LHCN-M2 (cell line): ENCODE measurements at places on chromosomes 5 and 9.

GRCh38 chr9:130912932-130913598 lies 16.5 kb upstream of the QRFP start:
- peak; percentile 58 for DNase-seq

- DNase-seq: peak; percentile 91
Measured at GRCh38 chr5:53360811-53361210, 119.6 kb upstream of the FST start.

DNA sequence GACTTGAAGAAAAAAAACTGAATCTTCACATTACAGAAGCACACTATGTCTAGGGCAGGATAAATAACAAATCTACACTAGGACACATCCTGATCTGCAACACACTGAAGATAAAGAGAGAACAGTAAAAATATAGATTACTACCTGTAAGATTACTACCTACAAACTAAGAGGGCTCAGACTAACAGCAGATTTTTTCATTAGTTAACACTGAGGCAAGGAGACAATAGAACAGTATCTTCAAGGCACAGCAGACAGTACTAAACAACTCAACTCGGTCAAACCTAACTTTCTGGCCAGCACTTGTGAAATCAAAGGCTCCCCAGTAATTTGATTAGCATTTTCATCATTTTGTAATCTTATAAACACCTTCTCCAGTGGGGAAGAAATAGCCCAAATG lies 46.5 kb downstream of the TEX10 start:
- DNase-seq: no peak

GRCh38 chr9:21994556-21995005 lies at the start of gene CDKN2B-AS1:
TSS of gene CDKN2B-AS1 (plus strand) at chr9:21994791.
- DNase-seq: peak; percentile 83

GRCh38 chr9:94999832-95000231 lies 273.3 kb downstream of the AOPEP start:
- DNase-seq: no peak

GRCh38 chr9:78321505-78321904 lies 24.6 kb downstream of the PSAT1 start:
- no peak for DNase-seq

DNA sequence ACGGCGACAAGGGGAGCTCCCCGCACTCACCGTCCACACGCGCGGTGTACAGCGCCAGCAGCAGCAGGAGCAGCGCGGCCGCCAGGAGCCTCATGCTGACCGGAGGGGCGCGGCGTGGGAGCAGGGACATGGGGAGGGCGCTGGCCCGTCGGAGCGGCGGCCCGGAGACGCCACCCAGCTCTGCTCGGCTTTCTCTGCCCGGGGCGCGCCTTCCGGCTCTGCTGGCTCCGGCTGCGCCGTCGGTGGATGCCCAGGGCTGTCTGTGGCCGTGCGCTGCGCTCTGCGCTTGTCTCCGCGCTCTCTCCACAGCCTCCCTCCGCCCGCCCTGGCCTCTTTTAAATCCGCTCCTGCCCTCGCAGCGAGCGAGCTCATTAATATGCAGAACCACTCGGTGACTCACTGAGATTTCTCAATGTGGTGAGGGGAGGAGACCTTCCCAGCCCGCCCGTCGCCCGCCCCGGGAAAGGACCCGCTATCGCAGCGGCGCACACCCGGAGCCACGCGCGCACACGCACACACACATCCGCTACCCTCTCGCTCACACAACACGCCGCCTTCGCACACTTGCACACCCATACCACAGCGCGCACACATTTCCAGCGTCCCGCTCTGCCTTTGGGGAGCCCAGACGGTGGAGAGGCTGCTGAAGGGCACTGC lies at the start of gene CXCL14:
Gene CXCL14 (minus strand): TSS at position 307 of the 657 bp plus-strand sequence. CDS start 213 bp downstream, at position 94.
- peak; percentile 29 for DNase-seq

GRCh38 chr5:113153512-113154097 lies 177.0 kb downstream of the DCP2 start:
- no peak for DNase-seq

DNA sequence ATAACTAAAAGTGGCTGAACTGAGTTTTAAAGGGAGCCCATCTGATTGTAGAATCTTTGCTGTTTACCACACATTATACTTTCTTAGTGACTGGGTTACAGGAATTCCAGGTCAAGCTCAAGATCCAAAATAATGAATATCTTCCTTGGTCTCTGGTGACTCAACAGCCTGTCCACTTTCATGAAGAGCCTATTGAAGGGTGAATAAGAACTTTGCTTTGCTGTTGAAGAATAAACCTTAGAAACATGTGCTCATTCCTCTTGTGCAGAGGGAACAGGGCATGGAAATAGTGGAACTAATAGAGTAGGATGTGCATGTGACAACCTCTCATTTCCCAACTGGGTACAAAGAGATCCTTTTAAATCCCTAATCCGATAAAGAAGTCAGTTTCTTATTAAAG lies 21.4 kb downstream of the ALDH1A1 start:
- DNase-seq: peak; percentile 23

- no peak for DNase-seq
Measured at GRCh38 chr5:180193749-180194375, 15.1 kb downstream of the RASGEF1C start.

GRCh38 chr5:142981475-142981874 lies 211.3 kb downstream of the ARHGAP26 start:
- DNase-seq: no peak

- DNase-seq: no peak
Measured at GRCh38 chr5:159257629-159258283, 5.3 kb upstream of the UBLCP1 start.

GRCh38 chr9:121267689-121268597 lies at the start of gene GSN:
TSS of gene GSN (plus strand) at chr9:121268162. CDS start at chr9:121301972, 33,810 bp downstream.
- peak; percentile 71 for DNase-seq

GRCh38 chr5:115366223-115366622 lies 69.8 kb upstream of the CCDC112 start:
- peak; percentile 99 for DNase-seq

DNA sequence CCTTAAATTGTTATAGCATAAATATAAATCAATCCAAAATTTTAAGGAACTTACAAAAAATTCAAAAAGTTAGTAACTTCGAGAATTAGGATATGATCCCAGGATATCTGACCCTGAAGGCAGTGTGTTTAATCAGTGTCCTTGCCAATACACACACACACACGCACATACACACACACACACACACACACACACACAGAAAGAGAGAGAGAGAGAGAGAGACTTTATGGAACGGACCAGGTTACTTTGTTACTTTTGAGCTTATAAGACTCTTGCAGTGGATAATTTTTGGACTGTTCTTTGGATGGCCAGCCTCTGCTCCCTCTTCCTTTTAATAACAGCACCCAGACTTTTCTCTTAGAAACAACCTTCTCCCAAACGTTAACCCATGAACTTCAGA lies 322.9 kb downstream of the NFIB start:
- DNase-seq: no peak

DNA sequence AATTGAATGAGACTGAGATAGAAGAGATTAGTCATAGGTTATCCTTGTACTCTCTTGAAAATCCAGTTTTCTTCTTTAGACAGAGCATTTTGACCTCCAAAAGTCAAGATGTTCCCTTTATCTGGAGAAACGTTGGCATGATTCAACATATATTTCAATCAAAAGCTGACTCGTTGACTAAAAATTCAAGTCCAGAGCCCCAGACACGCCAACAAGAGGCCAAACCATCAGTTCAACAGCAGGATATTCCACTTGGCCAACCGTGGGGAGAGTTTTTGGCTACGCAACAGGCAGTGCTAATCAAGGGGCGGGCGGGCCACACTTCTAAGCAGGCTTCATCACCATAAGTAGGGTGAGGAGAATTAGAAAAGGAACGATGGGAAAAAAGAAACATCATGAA lies 119.1 kb downstream of the SLIT3 start:
- no peak for DNase-seq

- DNase-seq: no peak
Measured at GRCh38 chr9:109477258-109478050, 20.7 kb downstream of the PTPN3 start.

- no peak for DNase-seq
Measured at GRCh38 chr5:76367623-76368371, 35.3 kb upstream of the IQGAP2 start.

DNA sequence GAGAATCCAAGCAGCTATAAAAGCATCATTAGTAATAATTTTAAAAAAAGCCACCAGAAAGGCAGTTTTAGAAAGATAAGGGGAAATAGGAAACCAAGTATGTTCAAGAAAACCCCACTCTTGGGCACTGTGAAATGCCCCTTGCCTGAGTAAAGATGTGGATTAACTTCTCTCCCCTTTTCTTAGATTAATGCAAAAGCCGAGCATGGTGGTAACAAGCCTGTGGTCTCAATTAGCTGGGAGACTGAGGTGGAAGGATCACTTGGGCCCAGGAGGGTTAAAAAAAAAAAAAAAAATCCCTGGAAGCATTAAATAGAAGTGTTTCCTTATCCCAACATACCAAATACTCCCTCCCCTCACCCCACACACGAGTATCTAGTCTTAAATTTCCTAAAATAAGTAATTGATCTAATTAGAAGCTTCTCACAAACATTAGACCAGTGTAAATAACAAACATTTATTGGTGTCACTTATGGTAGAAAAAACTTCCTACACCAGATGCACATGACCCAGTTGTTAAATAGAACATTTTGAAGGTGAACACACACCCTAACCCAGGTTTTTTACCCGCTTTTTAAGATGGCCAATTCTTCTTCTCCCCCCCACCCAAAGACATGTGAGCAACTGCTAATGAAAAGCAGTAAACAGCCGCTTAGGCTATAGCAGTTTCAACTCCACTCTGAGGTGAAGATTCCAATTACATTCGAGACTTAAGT lies 5.2 kb downstream of the HSPA5 start:
- DNase-seq: no peak

DNA sequence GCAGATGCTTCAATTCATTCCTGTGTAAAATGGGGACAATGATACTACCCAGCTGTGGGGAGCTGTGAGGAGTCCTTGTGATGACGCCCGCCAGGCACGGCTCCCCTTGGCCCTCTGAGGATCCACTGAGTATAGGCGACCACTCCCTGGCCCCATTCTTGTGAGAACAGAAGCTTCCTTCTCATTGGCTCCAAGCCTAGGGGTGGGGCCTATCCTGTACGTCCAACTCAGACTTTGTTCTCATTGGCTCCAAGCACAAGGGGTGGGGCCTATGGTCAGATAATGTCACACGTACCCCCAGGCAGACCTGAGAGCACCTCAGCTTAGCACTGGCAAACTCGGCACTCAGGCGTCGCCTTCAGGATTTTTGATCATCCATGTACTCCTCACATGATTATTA lies 232.9 kb upstream of the MVB12B start:
- DNase-seq: no peak

DNA sequence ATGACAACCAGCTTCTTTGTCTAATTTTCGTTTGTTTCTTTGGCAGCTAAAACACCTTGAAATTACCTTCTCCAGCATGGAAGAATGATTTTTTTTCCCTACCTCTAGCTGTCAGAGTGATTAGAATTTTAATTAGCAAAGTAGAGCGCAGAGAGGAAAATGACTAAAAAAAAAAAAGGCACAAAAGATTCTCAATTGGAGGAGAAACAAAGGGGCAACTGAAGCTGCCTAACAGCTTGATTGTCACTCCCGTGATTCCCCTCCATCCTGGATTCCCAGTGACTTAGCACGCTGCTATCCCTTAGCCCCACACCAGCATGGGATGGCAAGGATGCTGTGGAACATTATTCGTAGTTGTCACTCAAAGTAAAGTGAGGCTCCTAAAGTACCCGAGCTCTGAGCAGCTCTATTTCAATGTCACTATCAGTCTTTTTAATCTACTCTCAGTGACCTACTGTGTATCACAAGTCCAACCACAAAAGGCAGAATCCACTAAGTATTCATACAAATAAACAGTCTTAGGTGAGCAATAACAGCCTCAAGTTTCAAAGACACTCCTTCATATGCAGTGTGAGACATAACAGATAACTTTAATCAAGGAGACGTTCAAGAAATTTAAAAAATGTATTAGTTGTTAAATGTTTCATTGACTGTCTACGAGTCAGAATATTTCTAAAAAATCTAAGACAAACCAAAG lies 710.0 kb upstream of the GRAMD2B start:
- DNase-seq: no peak
